GOT3 (cell line): ENCODE measurements at places on chromosomes 1 and 21.

- no peak for DNase-seq
Observed at GRCh38 chr1:172827841-172828240, 168.9 kb downstream of the FASLG start.

DNA sequence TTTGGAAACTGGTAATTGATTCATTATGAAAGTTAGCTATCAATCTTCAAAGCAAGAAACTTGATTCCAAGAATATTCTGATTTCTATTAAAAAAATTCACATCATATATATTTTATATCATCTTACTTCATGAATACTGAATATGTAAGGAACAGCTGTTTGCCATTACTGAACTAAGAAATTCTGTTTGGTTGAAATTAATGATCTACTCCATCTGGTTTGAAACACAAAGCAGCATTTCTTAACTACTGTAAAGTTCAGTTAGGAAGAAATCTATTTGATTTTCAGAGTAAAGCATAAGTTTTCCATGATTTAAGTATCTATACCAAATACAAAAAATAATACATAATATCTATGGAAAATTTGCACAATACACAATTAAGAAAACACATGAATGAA is 66.0 kb upstream of the SCYL3 start:
- no peak for DNase-seq

- DNase-seq, result no peak
Observed at GRCh38 chr1:119869995-119870394, 26.3 kb downstream of the ADAM30 start.

- DNase-seq, result no peak
Observed at GRCh38 chr21:32386195-32386870, 6.5 kb downstream of the URB1 start.

GRCh38 chr1:17881761-17882160 is 126.6 kb downstream of the ACTL8 start:
- no peak for DNase-seq

DNA sequence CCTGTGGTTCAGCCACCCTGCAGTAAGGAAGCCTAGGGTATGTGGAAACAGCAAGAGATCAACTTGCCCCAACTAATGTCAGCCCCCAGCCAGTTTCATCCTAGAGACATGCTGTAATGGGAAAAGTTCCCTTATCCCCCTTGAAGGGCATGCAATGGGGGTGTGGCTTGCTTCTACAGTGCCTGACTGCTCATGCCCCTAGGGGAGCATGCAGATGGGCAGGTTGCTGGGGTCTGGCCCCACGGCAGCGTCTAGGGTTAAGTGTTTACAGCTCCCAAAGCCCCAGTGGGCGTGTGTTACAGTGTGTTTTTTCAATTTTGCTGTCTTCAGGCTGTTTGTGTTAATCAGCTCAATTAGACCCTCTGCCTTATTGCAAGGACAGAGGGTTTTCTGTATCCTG is 1105.9 kb downstream of the AMY1C start:
- DNase-seq, result no peak

DNA sequence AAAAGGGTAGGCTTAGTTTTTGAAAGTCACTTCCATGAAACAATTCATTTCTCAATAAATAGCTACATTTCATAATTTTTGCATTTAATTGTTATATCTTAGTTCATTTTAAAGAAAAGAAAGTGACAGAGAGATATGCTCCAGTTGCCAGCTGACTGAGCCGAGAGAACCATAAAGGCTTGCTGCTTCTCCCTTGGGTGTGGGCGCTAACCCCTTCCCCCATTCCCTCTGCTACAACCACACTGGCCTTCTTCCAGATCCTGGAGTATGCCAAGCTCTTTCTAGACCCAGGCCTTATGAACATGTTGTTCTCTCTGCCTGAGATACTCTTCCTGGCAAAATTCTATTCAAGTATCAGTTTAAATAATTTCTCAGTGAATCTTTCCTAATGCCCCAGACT is 12.3 kb downstream of the SORT1 start:
- no peak for DNase-seq

GRCh38 chr1:186626356-186626932 is 53.8 kb downstream of the PTGS2 start:
- no peak for DNase-seq
